ENCODE measurements at places on chromosomes 11 and 22.
A peak's percentile ranks its signal among the peaks of the same experiment; 100 is the strongest.

DNA sequence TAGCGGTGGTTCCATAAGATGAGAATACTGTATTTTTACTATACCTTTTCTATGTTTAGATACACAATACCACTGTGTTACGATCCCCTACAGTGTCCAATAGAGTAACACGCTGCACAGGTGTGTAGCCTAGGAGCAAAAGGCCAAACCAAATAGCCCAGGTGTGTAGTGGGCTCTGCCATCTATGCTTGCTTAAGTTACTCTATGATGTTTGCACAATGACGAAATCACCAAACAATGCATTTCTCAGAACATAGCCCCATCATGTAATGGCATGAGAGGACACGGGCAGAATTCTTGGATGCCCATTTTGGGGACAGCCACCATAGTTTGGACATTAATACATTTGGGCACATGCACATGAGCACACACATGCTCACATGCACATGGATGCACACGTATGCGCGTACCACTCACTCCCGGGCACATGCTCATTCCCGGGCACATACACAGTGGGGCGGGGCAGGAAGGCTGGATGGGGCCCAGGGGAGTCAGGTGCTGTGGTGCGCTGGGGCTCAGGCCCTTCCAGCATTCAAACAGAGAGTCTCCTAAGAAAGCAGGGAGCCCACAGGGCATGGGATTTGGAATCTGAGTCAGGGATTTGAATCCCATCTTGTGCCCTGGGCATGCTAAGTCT is 51.1 kb downstream of the RTN4R start:
- DNase-seq, result no peak

GRCh38 chr22:45893516-45893915 is 83.4 kb downstream of the WNT7B start:
- no peak for DNase-seq

DNA sequence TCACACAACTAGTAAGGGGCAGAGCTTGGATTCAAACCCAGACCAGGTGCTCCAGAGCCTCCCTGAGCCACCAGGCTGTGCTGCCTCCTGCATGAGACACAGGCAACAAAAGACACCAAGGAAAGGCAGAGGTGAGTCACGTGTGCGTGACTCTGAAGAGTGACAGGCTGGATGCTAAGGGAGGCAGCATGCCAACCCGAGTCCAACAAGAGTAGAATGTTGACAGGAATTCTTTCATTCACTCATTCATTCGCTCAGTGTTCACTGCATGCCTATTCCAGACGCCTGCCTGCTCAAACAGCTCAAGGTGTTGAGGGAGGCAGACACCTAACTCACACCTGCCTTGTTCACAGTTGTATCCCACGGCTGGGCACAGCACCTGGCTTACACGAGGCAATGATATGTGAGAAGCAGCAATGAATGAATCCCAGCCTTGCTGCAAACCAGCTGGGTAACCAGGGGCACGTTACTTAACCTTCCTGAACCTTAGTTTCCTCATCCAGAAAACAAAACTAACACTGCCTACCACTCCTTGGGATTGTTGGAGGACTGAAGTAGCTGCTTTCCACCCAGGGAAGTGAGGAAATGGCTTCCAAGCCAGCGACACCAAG is 73.8 kb upstream of the ARFGAP3 start:
- DNase-seq, result no peak

GRCh38 chr11:118522571-118523072 is 4.7 kb upstream of the TTC36 start:
- no peak for DNase-seq

DNA sequence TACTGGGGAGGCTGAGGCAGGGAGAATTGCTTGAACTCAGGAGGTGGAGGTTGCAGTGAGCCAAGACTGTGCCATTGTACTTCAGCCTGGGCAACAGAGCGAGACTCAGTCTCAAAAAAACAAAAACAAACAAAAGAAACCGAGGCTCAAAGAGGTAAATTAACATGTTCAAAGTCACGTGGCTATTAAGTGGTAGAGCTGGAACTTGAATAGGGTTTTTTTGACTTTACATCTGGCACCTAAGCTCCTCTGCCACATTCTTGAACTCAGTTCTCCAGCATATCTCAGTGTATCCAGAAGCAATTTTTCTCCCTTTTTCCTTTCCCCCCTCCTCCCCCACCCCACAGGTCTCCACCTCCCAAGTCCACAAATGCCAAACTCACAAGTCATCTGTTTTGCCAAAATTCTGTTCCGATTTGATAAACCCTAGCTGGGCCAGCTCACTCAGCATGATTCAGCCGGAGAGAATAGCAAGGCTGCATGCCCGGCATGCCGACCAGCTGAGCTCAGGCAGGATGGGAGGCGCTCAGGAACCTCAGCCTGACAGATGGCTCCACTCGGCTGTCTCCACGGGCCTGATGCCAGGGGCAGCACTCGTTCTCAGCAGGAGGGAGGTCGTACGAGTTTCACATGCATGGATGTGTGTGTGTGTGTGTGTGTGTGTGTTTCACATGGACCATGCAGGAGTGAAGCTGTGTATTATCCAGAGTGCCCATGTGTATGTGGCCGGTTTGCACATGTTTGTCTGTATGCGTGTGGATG is 63.2 kb upstream of the RRAS2 start:
- DNase-seq, result peak; percentile 73

- no peak for DNase-seq
These were observed 18.2 kb downstream of the CELF1 start for GRCh38 chr11:47534704-47535251.

- DNase-seq, result no peak
These were observed 163.2 kb downstream of the BRD1 start for GRCh38 chr22:49664371-49664881.

DNA sequence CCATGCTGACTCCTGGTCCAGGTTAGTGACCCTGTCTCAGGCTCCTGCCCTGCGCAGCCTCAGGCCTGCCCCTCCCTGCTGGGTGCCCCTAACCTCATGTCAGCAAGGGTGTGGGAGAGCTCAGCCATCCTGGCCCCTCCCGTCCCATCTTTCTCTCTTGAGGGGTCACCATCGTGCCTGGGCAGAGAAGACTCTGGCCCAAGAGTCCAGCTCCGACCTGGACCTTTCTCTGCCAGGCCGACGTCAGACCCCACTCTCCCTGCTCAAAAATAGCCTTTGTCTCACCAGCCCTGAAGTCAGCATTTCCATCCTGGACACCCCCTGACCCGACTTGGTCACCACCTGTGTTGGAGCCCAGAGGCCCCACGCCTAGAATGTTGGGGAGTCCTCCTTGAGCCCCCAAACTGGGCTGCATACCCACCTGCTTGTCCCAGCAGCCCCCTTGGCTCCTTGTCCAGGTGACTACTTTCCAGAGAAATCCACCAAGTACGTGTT is 4.9 kb downstream of the SCGB1C1 start:
- DNase-seq, result no peak

- no peak for DNase-seq
These were observed 16.3 kb downstream of the AP5B1 start for GRCh38 chr11:65764434-65764833.

DNA sequence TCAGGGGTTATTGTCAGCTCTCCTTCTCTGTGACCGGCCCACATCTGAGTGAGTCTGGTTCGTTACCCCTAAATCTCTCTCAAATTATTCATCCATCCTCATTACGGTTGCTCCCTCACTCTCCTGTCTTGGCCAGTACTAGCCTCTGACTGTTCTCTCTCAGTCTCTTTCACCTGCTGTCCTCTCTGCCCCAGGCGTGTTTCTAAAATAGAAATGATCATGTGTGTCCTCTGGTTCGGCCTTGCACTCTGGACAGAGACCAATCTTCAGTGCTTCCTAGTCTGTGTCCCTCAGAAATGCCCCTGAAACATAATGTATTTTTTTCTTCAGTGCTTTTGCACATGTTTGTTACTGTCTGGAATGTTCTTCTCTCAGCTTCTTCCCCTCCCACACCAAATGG is 4.9 kb downstream of the PSMD13 start:
- no peak for DNase-seq
